Activated CD8-positive, alpha-beta memory T cell treated with anti-CD3 and anti-CD28 coated beads for 36 hours (primary cell): ENCODE measurements at places on chromosomes 2 and 18. TPM values are rescaled to one million over a fixed set of nuclear protein-coding genes. Genes with fewer than 3 reads are reported as not detected.

Gene EFHD1
- total RNA-seq, result 0.17 TPM

Gene CCDC74B
- total RNA-seq, result 1.1 TPM

Gene CNDP1
- total RNA-seq, result not detected

Gene ATL2
- 65.8 TPM for total RNA-seq

Gene TGFA
- total RNA-seq, result 0.11 TPM

Gene CD28
- total RNA-seq, result 70.0 TPM

Gene BOLL
- not detected for total RNA-seq

Gene RAB6D
- not detected for total RNA-seq

Gene GPAT2
- total RNA-seq, result 35.4 TPM

Gene UGT1A8
- total RNA-seq, result not detected

Gene UGT1A4
- total RNA-seq, result not detected

Gene EFR3B
- 0.25 TPM for total RNA-seq

Gene COPS9
- total RNA-seq, result 165 TPM

Gene GALNT14
- total RNA-seq, result 1.2 TPM

Gene RFX8
- total RNA-seq, result 0.11 TPM

Gene GNLY
- 22.1 TPM for total RNA-seq

Gene SPR
- total RNA-seq, result 11.6 TPM

Gene CPLX4
- not detected for total RNA-seq

Gene RNF125
- 23.6 TPM for total RNA-seq

Gene CREB1
- 95.5 TPM for total RNA-seq

Gene NTSR2
- not detected for total RNA-seq

Gene HOXD4
- total RNA-seq, result not detected

Gene PID1
- not detected for total RNA-seq

Gene FBXO48
- total RNA-seq, result 1.4 TPM

Gene AFF3
- total RNA-seq, result 1.1 TPM

Gene CNPPD1
- total RNA-seq, result 58.2 TPM

Gene PLA2R1
- total RNA-seq, result not detected

Gene IMPACT
- 14.5 TPM for total RNA-seq

Gene CDH2
- total RNA-seq, result 0.13 TPM

Gene RGPD3
- 0.06 TPM for total RNA-seq

Gene UGT1A10
- total RNA-seq, result not detected

Gene IL36A
- not detected for total RNA-seq

Gene CRYGA
- not detected for total RNA-seq

Gene PAIP2B
- 1.9 TPM for total RNA-seq

Gene SLC40A1
- total RNA-seq, result 1.8 TPM

Gene CIB4
- total RNA-seq, result not detected

Gene CDH7
- total RNA-seq, result not detected

Gene IL1F10
- total RNA-seq, result not detected

Gene KIAA2012
- not detected for total RNA-seq

Gene MGAT4A
- 48.7 TPM for total RNA-seq

Gene GPR75
- 2.0 TPM for total RNA-seq

Gene SERPINB4
- not detected for total RNA-seq

Gene PLGLB2
- not detected for total RNA-seq

Gene C2orf80
- not detected for total RNA-seq
